ENCODE measurements at places on chromosomes 5 and 9. TPM values are rescaled to one million over a fixed set of nuclear protein-coding genes. Genes with fewer than 3 reads are reported as not detected.

QRFP gene
- not detected for total RNA-seq

IL13 gene
- not detected for total RNA-seq

PRLR gene
- total RNA-seq: not detected

C7 gene
- not detected for total RNA-seq

- no peak for DNase-seq
These were observed 47.4 kb upstream of the ATG10 start for GRCh38 chr5:81924442-81924841.

DNA sequence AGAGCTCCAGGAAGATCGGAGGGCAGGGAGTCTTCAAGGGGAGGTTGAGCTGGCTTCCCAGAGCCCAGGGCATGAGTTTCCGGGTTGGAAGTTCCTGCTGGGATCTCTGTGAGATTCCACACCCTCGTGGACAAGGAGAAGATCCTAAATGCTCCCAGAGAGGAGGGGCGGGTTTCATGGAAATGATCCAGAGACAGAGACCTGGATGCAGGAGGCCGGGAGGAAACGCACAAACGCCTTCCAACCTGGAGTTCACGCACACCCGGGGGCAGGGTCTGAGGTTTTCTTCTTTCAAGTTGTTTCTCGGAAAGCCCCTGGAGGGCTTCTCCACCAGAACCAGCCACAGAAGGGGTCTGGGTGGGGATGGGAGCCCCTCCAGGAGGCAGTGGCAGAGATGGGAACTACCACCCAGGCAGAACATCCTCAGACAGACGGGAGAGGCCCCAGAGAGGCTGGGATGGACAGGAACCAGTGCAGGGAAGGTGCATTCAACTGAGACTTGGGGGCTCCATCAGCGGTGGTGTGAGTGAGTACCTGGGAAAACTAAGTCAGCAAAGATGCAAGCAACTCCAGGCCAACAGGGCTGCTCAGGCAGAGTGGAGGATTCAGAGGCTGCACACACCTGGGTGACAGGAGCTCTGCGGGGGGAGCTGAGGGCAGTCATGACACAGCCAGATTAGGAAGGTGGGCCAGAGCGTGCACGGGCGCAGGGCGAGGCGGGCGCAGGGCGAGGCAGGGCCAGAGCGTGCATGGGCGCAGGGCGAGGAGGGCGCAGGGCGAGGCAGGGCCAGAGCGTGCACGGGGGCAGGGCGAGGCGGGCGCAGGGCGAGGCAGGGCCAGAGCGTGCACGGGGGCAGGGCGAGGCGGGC, 52.1 kb upstream of the EXOC3 start:
- DNase-seq: no peak

DNA sequence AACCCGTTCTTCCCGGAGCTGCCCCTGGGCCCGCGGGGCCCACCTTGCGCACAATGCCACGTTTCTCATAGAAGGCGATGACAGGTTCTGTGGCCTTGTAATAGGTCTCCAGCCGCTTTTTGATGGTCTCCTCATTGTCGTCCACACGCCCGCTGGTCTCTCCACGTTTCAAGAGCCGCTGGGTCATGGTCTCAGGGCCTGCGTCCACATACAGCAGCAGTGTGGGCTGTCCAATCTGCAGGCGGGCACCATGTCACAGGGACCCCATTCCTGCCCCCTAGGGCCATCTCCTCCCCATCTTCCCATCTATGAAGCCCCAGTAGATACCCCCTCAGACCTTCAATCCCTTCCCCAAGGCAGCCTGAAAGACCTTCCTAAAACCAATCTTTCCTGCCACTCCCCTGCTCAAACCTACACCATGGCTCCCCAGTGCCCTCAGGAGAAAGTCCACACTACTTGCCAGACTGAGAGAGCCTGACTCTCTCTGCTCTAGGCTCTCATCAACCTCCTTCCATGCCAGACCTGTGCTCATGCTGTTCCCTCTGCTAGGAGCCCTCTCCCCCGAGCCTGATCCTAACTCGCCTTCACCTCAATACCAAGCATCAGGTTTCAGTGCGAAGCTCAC, 9.1 kb downstream of the AK1 start:
- no peak for DNase-seq

RNF183 gene
- not detected for total RNA-seq

GRCh38 chr9:7982907-7983306, 183.3 kb upstream of the DMAC1 start:
- DNase-seq: no peak

DNA sequence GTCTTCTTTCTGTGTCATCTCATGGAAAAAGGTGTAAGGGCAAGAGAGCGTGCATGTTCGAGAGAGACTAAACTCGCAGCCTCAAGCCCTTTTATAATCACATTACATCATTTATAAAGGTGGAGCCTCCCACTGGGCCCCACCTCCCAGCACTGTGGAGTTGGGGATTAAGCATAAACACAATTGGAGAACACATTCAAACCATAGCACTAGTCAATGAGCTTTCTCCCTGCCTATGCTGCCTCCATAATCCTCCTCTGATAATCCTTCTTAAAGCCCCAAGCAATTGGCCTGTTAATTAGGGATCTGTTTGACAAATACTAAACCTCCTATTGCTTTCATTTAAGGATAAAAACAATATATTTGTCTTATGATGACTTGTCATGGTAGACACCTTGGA, 99.6 kb downstream of the NMUR2 start:
- DNase-seq: no peak

FUT7 gene
- total RNA-seq: not detected

PRRX2 gene
- total RNA-seq: 5.1 TPM

GRCh38 chr5:28557114-28557513, 1518.7 kb upstream of the CDH9 start:
- no peak for DNase-seq

GRCh38 chr5:11683666-11684065, 220.6 kb downstream of the CTNND2 start:
- DNase-seq: no peak

- DNase-seq: no peak
These were observed 77.0 kb downstream of the FGF18 start for GRCh38 chr5:171496456-171496855.

DNA sequence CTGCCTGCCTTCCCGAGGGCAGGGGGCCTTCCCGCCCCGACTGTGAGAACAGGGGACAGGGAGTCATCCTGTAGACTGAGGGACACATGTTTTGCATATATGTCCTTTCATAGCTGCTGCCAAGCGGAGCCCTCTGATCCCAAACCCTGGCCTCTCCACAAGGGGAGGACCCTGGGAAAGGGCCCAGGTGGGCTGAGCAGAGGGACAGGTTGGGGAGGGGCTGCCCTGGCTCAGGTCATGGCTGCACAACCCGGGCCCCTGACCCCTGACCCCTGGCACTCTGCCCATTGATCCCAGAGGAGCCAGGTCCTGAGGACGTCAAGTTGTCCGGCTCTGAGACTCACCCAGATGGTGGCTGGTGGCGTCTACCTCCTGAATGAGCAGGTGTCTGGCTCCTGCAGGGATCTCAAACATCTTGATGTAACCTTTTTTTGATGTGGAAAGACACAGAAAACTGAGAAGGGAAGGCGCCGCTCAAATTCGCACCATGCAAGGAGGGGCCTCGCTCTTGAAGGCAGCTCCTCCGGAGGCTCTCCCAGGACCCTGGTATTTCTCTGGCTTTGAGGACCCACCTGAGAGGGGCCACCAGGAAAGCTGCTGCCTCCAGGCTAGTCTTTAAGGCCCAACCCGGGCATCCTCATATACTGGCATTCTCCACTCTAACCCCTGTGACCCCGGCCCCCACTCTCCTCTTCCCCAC, 71.9 kb downstream of the ZNF354C start:
- no peak for DNase-seq

- DNase-seq: no peak
These were observed 36.3 kb upstream of the STX17 start for GRCh38 chr9:99870126-99870525.

DNA sequence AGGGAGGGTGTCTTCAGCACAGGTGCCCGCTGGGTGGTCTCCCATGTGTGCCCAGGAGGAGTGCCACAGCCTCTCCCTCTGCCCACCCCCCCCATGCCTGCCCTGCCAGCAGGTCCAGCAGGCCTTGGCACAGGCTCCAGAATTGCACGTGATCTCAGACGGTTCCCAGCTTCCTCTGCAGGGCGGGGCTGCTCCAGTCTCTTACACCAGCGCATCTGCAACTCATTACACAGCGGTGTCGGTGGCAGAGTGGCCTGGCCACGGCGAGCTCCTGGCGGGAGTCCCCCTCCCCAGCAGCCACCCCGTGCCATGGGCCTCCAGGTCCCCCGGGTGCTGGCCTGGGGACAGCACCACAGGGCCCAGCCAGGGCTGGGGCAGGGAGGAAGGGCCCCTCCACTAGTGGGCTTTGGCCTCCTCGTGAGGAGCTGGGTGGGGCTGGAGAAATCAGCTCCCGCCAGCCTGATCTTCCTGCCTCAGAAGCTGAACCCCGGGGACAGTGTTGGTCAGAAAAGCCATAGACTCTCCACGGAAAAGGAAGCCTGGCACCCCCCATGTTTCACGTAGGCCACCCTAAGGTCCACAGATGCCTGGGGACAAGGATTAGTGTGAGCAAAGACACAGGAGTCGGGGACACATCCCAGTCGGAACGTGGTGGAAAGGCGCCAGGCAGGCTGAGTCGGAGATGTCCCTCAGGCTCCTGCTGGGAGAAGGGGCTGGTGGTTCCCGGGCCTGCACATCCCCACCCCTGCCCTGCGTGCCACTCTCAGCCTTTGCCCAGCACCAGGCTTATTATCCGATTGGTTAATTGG, 40.2 kb downstream of the RXRA start:
- peak; percentile 85 for DNase-seq

GRCh38 chr9:107638521-107639310, 149.1 kb upstream of the KLF4 start:
- DNase-seq: peak; percentile 82

POLR3G gene
- total RNA-seq: 38.4 TPM

DNA sequence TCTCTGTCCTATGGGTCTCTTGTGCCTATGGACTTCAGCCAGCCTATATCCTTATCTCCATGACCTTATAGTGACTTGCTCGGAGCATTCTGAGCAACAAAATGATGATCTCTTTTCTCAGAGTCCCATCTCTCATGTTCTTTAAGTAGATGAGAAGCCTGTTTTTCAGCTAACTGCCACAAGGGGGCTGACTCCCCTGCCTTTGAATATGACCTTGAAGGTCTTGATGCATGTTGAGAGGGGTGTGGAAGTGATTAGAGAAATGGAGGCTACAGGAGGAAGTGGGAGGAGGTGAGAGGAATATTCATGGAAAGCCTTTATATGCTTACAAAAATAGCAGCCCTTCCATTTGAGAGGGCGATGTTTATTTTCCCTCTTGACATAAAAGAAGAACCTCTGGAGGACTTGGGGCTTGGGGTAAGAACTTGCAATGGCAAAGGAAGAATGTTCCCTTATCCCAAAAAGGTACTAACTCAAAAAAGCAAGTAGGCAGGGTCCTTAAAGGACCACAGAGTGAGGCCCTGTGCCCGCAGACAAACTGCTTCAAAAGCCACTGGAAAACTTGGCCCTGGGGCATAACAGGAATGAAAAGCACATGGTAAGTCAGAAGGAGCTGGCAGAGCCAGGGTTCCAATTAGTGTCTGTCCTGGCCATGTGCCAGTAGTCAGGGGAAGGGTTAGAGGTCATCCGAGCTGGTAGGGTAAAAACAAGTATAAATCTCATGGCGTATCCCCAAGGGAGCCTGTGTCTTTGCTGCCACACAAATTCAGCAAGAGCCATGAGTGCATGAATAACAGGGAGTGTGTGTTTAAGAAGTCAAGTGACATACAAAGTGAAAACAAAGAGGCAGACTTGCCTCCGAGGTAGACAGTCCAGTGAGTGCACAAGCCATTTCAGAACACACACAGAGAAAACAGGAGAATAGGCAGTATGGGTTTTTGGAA, 39.1 kb downstream of the FGD3 start:
- DNase-seq: no peak

ZNF618 gene
- 2.9 TPM for total RNA-seq

GRCh38 chr9:129289883-129290282, 111.8 kb upstream of the IER5L start:
- DNase-seq: no peak

GEMIN5 gene
- total RNA-seq: 19.9 TPM

- DNase-seq: no peak
These were observed 107.2 kb downstream of the TTLL11 start for GRCh38 chr9:121985792-121986494.

- DNase-seq: no peak
These were observed 60.6 kb upstream of the ABCA1 start for GRCh38 chr9:104988539-104988938.

OTULINL gene
- 0.35 TPM for total RNA-seq

PLCXD3 gene
- total RNA-seq: not detected

ITGA2 gene
- total RNA-seq: 5.0 TPM

DNA sequence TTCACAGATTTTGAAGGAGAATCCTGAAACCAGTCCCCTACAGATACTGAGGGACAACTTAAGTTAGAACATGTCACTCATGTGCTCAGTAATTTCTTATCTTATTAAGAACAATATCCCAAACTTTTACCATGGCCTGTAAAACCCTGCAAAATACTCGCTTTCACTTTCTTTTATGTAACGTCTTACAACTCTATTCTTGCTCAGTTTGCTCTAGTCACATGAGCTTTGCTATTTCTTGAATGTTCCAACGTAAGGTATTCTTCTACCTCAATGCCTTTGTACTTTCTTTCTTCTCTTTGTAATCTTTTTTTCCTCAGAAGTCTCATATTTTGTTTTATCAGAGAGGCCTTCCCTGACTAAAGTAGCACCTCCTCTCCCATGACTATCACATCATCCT, 14.1 kb downstream of the TMEM38B start:
- DNase-seq: no peak

KLHL3 gene
- total RNA-seq: 5.0 TPM

DNA sequence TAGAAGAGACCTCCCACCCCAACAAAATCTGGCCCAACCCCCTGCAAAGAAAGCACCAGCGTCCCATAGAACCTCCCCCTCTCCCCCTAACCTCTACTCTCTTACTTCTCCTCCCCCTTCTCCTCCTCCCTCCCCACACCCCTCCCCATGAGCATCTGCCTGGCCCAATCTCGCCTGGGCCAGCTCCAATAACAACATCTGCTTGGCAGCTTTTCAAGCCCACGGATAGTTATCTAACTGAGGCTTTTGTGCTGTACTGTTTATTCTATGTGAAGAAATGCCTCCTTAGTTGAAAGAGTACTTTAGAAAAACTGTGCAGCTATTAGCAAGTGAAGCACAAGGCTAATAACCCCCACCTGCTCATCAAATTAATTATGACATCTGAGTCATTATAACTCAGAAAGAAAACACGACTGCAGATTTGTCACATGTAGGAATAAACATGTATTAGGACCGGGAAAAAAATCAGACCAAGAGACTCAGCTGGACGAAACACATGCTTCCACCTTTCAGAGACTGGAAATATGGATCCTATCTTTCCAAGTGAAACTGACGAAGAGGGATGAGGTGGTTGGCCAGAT, 42.8 kb downstream of the NFIB start:
- DNase-seq: no peak

DNA sequence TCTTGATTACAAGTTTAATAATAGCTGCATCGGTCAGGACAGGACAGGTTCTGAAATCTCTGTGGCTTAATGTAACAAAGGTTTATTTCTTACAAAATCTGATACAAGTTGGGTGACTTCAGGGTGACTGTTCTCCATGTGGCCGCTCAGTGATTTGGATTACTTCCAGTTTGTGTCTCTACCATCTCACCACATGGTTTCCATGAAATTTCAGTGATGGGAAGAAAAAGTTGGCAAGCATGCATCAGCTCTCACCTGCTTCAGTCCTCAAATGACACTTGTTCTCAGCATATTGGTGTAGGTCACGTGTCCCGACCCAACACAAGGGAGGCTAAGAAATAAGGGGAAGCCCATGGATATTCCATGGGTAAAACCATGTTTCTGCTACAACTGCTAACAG, 7.8 kb upstream of the TMEM268 start:
- DNase-seq: no peak

STK32A gene
- total RNA-seq: 0.32 TPM

NTNG2 gene
- total RNA-seq: 0.07 TPM

- peak; percentile 63 for DNase-seq
These were observed 149.5 kb downstream of the FANCC start for GRCh38 chr9:95167998-95168397.

EGR1 gene
- 10.6 TPM for total RNA-seq

All from NCI-H460 (cell line).